Endodermal cell (in vitro differentiated cells): ENCODE measurements at places on chromosomes 6 and 20.

DNA sequence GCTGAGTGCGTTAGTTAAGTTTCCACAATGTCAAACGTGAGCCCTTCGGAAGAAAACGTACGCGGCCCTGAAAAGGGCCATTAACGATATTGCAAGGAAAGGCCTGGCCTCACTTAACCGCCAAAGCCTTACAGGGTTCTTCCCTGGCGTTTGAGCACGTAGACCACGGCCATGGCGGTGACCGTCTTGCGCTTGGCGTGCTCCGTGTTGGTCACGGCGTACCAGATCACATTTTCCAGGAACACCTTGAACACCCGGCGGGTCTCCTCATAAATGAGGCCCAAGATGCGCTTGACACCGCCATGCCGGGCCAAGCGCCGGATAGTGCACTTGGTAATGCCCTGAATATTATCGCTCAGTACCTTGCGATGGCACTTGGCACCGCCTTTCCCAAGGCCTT is 118.4 kb upstream of the BTN3A2 start:
- DNase-seq = no peak

- DNase-seq = no peak
Measured at GRCh38 chr6:61887423-61887822, 398.6 kb downstream of the KHDRBS2 start.

- DNase-seq = no peak
Measured at GRCh38 chr6:166758136-166758704, 131.2 kb upstream of the RPS6KA2 start.

- DNase-seq = no peak
Measured at GRCh38 chr6:119241111-119241465, 108.5 kb downstream of the MAN1A1 start.

GRCh38 chr6:20061952-20062351 is 150.3 kb downstream of the MBOAT1 start:
- DNase-seq = no peak

DNA sequence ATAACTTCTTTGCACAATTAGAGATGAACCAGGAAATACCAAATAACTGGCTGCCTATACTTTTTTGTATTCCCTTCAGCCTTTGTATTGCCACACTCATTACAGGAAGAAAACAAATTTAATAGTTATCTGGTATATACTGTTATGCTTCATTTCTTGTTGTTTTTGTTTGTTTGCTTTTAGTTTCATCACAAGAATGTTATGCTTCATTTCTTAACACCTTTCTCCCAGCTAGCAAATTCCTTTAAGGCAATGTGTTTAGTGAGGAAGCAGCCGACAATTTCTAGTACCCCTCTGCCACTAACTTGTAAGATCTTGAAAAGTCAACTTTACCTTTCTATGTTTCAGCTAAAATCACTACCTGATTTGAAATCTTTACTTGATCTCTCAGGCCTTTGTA is 1.4 kb downstream of the NCOA6 start:
- DNase-seq = no peak

DNA sequence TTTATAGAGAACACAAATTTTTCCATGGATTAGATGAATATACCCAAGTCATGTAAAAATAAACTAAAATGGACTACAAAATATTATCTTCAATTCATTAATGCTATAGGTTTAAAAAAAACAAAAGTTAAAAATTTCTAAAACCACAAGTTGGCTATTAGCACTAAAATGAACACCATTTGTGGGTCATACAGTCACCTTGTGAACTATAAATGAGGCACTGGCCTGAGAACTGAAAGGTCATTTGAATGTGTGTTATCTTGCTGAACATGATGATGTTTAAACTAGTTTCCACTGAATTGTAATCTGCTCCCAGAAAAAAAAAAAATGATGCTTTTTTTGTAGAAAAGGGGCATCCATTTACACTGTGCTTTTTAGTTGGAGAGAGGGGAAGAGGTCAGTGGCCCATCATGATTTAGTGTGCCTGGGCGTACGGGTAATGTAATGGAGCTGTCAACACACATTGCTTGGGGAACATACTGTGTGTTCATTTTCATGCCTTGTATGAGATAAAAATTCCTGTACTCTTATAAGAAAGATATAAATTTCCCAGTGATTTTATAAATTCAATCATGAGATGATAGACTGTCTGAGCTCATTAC is 96.6 kb upstream of the FKBP1C start:
- no peak for DNase-seq

- DNase-seq = no peak
Measured at GRCh38 chr6:3919130-3919628, 70.0 kb downstream of the FAM50B start.

GRCh38 chr6:108801366-108801765 is 46.9 kb upstream of the ARMC2 start:
- DNase-seq = no peak

GRCh38 chr6:36679043-36679833 is 724 bp downstream of the CDKN1A start:
- peak; percentile 80 for DNase-seq

GRCh38 chr6:29734046-29735018 is 11.1 kb downstream of the HLA-F start:
- DNase-seq = no peak

DNA sequence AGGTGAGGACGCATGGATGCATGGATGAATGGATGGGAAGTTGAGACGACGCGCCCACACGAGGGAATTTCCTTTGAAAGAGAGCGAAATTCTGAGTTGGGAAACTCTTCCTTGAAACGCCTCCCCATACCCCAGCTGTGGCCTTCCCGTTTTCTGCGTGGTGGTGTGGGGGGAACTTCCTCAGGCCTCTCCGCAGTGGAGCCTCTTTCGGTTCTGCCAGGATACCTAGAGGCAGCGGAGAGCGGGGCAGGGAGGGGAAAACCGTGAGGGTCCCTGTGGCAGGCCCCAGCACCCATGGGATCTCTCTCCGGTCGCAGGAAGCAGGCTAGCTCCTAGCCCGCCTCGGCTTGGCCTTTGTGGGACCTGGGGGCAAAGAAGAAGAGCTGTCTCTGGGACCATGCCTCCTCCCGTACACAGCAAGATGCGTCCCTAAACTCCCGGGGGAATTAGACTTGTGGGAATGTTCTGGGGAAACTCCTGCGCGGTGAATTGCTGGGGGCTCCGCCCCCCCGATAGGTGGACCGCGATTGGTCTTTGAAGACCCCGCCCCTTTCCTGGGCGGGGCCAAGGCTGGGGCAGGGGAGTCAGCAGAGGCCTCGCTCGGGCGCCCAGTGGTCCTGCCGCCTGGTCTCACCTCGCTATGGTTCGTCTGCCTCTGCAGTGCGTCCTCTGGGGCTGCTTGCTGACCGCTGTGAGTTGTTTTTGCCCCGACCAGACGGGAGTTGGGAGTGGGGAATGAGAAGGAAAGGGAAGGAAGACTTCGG is at the start of gene CD40:
Gene CD40 (plus strand): TSS at position 611 of the 764 bp plus-strand sequence. CDS start 30 bp downstream, at position 641.
- peak; percentile 97 for DNase-seq

DNA sequence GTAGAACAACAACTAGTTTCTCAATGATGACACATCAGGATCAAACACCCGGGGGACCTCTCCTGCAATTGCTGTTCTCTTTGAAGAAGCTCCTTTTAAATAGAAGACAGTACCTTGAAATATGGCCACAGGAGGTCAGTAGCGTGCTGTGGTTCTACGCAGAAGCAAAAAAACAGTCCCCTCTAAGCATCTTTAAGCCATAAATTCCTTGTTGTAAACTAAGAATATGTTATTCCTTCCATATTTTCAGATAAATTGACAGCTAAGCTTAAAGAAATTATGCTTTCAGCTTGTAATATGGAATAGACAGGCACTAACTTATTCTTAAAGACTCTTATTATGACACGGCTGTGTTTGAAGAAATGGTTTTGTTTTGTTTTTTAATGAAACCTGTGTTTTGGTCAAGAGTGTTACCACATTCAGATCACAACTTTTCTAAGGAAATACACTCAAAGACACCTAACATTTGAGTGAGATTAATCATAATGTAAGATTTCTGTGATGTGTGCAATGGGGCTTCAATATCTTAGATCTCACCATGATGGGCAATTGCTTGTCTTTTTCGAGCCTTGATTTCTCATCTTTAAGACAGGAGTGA is 49.7 kb upstream of the IL20RA start:
- DNase-seq = peak; percentile 81

- no peak for DNase-seq
Measured at GRCh38 chr20:37533154-37533715, 5.6 kb upstream of the BLCAP start.

- DNase-seq = no peak
Measured at GRCh38 chr6:132751306-132751705, 6.4 kb downstream of the VNN2 start.

- no peak for DNase-seq
Measured at GRCh38 chr6:127956956-127957355, 56.1 kb upstream of the THEMIS start.
